Activated CD4-positive, alpha-beta T cell treated with anti-CD3 and anti-CD28 coated beads, Interleukin-2, amount 50 U/mL, for 4 hours (primary cell): ENCODE measurements at places on chromosomes 2 and 18.

DNA sequence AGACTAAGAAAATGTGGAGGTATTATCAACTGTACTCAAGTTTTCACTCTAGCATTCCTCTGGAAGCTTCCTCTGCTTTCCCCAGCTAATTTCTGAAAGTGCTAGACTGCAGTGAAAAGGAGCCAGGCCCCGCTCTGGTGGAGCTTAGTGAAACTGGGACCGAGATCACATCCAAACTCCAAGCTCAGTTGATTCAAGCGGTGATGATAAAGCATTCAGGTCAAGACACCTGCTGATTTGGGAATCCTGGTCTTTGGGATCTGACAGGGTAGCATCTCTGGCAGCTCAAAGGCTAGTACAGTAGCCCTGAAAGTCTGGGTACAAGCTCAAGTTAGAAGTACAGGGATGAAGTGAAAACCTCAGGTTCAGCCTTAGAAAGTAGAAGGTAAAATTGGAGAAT lies 120.2 kb upstream of the CRIM1 start:
- no peak for DNase-seq

GRCh38 chr2:168217920-168218319 lies 29.5 kb downstream of the STK39 start:
- DNase-seq = no peak

DNA sequence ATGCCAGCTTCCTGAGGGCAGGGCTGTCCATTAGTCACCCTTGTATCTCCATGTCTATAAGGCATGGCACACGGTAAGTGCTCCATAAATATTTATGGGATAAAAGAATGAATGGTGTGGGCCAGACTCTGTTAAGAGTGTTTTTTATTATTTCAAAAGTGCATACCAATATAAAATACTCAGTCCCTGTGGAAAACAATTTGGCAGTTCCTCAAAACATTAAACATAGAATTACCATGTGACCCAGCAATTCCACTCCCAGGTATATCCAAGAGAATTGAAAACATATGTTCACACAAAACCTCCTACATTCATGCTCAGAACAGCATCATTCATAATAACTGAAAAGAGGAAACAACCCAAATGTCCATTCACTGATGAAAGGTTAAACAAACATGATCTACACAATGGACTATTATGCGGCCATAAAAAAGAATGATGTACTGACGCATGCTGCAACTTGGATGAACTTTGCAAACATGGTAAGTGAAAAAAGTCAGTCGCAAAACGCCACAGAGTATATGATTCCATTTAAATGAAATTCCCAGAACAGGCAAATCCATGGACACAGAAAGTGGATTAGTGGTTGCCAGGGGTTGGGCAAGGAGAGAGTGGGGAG lies 69.1 kb upstream of the TCF7L1 start:
- DNase-seq = no peak

GRCh38 chr2:157441072-157441454 lies 2.8 kb downstream of the CYTIP start:
- DNase-seq = no peak

- DNase-seq = no peak
Observed at GRCh38 chr2:229170916-229171315, 100.2 kb downstream of the PID1 start.

GRCh38 chr2:43495727-43496126 lies 100.1 kb downstream of the THADA start:
- DNase-seq = no peak

- no peak for DNase-seq
Observed at GRCh38 chr2:128362889-128363228, 44.2 kb upstream of the HS6ST1 start.

DNA sequence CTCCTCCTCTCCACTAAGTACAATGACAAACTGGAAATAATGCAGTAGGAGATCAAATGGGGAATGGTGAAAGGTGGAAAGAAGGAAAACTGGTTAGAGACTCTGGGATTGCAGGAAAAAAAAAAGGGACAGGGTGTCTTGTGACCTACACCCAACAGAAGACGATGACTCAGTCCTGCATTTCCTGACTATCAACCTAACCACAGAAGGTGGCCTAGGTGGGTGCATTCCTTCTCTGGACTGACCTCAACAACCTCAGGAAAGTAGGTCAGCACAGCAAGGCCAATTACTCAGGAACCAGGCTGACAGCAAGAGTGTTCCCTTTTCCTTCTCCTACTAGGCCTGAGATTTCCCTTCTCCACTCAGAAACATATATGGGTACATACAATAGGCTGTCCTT lies 1386.4 kb upstream of the ZEB2 start:
- DNase-seq = no peak

GRCh38 chr2:68464651-68465050 lies 2.4 kb downstream of the FBXO48 start:
- DNase-seq = no peak

DNA sequence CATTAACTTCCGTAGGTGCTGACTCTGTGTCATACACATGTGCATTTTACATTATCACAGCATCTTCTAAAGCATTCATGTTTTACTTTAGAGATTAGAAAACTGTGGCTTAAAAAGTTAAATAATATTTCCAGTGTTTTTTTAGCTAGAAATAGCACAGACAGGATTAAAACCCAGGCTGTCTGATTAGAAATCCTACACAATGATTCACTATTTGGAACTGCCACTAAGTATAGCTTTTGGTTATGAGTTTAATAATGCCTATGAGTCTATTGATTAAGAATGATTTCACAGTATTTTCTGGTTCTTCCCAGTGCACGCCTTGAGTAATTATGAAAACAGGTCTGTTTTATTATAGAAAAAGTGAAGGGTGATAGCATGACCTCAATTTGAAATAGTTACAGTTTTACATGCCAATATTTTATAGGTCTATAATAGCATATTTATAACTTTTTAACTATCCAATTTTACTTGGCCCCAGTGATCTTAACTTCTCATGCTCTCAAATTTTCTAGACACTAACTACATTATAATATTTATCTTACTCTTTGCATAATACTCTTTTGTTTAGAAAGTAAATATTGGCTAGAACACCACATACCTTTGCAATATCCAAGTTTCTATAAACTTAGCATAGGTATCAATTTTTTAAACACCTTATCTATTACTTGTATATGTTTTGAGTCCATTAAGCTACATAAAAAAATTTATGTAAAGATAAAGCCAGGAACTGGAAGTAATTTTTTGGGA lies 313.2 kb downstream of the RND3 start:
- DNase-seq = no peak
